ENCODE measurements at places on chromosomes 16 and 17.

GRCh38 chr16:84917492-84917891 lies 93.8 kb downstream of the ZDHHC7 start:
- no peak for DNase-seq

GRCh38 chr17:75006653-75007052 lies 5.8 kb upstream of the MRPL58 start:
- no peak for DNase-seq

DNA sequence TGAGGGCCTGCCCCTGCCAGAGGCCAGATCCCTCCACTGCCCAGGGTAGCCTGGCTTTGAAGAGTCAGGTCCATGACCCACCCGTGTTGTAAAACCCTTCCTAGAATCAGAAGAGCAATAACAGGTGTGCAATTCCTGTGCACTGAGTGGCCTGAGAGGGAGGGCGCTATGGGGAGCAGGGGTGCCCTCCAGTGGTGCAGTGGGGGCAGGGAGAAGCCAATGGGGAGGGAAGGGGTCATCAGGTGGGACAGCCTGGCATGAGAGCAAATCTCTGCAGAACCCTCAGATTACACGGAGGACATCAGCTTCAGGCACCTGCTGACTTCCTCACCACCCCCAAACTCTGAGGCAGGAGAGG lies 72.9 kb upstream of the ZNF469 start:
- DNase-seq = no peak

DNA sequence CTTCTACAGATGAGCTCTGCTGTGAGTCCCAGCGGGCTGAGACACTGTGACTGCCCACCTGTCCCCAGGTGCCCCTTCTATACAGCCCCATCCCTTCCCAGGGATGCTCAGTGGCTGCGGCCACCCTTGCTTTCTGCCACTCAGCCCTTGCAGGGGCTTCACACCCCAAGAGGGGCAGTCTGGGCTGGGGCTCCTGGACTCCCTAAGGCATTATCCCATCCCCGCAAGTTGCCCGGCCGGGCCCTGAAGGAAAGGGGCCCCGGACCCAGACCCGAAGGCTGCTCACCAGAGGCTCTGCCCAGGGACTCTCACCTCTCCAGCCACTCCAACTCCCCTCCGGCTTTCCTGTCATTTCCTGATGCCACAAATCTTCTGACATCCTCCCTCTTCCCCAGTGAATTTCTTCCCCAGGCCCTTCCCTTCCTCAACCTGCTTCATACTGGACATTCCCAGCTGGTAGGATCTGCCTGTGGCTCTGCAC lies 88.5 kb upstream of the TOB1 start:
- no peak for DNase-seq

GRCh38 chr17:34709158-34709754 lies 129.9 kb downstream of the TMEM132E start:
- no peak for DNase-seq

GRCh38 chr16:85423631-85424030 lies 189.5 kb upstream of the GSE1 start:
- DNase-seq = no peak

GRCh38 chr16:50808929-50809538 lies 67.1 kb downstream of the CYLD start:
- no peak for DNase-seq

GRCh38 chr16:65905331-65905730 lies 461.2 kb upstream of the CDH5 start:
- no peak for DNase-seq

DNA sequence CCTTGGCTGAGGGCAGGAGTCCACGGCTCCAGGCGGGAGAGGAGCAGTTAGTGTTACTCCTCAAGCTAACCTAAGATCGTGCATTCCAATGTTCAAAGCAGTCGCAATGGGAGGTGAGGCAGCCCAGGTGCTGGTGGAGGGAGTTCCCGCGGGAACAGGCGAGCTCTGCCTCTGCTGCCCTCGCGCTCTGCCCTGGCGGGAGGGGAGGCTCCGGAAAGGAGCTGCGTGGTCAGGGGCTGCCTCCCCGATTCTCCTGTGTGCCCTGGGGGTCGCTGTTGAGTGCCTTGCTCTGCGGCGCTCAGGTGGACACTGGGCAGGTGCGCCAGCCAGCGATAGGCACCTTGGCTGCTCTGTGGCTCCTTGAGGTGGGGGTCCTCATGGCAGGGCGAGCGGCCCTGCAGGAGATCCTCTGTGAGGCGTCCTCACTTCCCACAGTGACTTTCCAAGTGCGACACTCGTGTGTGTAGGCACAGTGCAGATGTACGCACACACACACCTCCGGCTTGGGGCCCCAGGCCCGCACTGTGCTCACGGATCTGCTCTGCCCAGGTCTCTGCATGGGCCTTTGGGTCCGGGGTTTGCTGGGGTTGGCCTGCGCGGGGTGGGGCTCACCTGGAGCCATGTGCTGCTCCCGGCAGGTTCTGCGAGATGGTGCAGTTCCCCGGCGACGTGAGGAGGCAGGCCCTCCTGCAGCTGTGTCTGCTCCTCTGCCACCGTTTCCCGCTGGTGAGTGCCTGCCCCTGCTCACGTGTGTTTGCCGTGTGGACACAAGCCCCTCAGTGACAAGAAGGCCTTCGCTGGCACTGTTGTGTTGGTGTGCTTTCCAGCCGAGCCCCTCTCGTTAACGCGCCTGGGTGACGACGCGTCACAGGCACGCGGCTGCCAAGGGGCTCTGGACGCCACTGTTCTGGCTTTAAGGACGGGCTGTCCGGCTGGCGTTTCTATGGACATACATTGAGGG lies 97.9 kb upstream of the ZNF750 start:
- no peak for DNase-seq

DNA sequence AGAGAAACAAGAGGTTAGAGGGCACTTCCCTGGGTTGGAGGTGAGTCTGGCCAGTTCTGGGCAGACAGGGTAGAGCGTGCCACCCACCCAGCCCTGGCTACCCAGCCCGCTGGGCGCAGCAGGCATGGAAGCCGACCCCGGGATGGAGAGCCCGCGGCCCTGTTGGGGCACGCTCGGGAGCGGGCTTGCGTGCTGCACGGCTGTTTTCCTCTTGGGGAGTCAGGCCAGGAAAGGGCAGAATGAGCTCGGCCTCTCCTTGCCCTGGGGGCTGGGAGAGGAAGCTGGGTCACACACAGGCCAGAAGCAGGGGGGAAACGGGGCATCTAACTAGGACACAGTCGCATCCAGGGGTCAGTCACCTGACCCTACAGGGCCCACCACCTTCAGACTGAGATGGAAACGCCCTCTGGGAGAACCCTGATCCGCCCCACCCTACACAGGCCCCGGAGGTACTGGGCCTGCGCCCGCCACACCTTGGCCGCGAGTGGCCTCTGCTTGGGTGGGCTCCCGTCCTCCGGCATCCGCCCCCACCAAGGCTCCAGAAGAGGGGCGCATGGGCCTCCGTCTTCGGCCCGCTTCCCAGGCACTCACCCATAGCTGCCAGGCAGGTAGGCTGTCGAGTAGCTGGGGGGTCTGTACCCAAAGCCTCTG lies 1.2 kb downstream of the SOX15 start:
- no peak for DNase-seq

DNA sequence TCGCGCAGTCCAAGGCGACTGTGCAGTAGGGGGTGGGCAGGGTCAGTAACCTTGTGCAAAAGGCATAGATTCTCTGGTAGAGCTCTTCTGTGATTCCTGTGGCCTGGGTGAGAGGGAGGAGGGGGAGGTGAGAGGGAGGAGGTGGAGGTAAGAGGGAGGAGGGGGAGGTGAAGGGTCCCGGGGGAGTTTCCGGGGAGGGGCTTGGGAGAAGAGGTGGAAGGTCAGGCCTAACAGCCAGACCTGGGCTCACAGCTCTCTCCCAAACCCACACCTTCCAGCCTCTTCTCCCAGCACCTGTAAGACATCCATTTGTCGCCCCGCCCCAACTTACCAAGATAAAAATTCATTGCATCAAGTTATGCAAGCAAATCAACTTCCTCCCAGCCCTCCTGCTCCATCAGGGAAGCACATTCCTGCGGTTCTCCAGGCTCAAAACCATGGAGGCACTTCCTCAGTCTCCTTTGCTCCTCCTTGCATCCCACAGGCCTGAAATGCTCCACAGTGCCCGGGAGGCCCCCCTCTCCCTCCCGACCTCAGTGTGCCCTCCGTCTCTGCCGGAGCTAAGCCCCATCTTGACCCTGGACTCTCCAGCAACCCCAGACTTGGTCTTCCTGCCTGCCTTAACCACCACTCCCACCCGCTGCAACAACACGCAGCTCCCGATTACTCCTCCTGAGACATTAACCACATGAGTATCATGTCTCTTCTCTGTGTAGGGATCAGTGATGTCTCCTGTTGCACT lies 30.5 kb downstream of the PIK3R6 start:
- no peak for DNase-seq

- no peak for DNase-seq
Observed at GRCh38 chr17:65173976-65174683, 37.0 kb downstream of the RGS9 start.

GRCh38 chr16:57512296-57513001 lies 23.9 kb downstream of the CCDC102A start:
- DNase-seq = no peak

GRCh38 chr16:16100631-16101030 lies 122.7 kb downstream of the ABCC6 start:
- no peak for DNase-seq

DNA sequence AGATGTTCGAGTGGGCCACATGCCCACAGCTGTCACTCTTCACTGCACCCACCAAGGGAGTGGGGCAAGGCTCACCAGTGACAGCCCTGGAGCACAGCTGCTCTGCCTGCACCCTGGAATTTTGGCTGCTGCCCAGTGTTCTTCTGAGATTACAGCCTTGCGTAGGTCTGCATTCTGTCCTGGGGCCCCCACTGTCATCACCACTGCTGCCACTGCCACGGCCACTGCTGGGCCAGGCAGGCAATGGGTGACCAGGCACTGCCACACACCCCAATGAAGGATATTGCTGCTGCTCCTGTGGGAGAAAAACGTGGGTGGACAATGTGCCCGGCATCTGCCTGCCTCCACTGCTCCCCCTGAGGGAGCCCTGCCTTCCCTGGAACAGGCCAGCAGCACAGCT lies 1717.0 kb downstream of the TP53TG3F start:
- no peak for DNase-seq

DNA sequence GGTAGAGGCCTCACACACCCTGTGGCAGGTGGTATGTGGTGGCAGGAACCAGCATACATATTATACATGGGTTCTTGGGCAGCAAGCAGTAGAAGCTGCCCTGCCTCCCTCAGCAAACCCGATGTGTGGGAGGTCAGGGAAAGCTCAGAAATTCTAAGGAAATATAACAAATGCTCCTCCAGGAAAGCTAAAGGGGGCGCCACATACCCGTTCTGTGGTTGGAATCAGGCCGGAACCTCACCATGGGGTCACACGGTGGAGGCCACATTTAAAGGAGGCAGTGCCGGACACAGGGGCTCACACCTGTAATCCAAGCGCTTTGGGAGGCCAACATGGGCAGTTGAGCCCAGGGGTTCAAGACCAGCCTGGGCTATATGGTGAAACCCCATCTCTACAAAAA lies 12.4 kb upstream of the KATNB1 start:
- no peak for DNase-seq

- DNase-seq = no peak
Observed at GRCh38 chr17:39027455-39028035, 60.3 kb upstream of the FBXO47 start.

- DNase-seq = no peak
Observed at GRCh38 chr17:263773-264172, 82.3 kb upstream of the DOC2B start.

GRCh38 chr16:57855188-57855587 lies 52.9 kb upstream of the KIFC3 start:
- DNase-seq = no peak

DNA sequence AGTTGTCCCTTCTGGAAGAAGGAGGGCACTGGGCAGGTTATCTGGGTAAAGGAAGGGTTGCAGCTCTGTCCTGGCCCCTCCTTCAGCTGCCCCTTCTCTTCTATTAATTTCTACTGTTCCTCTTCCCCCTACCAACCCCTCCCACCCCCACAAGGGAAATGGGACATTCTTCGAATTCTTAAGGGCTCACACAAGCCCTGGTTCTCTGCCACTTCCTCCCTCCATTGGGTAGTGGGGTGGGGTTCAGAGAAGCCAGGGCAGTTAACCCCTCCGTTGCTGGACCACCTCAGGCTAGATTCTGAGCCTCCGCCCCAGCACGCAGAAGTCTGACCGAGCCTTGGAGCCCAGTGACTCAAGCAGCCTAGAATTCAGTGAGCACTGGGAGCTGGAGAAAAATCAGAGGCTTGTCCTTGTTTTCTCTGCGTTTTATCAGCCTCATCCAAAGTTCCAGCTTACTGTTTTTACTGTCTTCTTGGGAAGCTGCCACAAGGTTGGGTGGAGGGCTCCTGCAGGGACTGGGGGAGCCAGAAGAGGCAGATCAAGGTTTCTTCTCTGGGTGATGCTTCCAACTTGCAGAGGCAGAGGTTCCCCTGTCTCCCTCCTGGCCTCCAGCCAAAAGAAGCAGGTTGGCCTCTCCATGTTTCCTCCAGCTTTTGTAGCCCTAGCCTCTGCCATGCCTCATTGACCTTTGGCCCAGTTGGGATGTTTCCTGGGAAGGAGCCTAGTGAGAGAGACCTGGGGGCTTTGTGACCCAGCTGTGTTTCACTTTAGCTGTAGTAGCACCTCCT lies 10.2 kb downstream of the LASP1 start:
- no peak for DNase-seq

GRCh38 chr17:27975146-27976011 lies 67.1 kb upstream of the NLK start:
- no peak for DNase-seq

GRCh38 chr16:66701026-66701425 lies 4.5 kb upstream of the CMTM4 start:
- DNase-seq = no peak

DNA sequence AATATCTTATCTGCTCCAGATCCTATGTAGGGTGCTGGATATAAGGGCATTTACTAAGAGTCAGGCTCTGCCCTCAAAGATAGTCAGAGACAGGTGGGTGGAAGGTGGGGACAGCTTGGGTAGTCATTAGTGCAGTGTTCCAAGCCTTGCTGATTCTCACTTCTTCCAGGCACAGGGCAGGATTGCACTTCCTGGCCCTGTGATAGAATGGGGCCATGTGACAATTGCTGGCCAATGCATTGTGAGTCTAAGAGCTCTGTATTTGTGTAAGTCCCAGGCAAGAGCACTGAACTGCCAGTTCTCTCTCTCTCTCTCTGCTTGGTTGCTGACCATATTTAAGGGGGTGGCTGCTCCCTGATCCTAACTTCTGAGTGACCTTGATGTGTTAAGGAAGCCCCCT lies 112.1 kb downstream of the C16orf78 start:
- no peak for DNase-seq

- no peak for DNase-seq
Observed at GRCh38 chr16:1556254-1556653, 22.8 kb downstream of the TMEM204 start.

Measured in CD4-positive, alpha-beta T cell treated with Interleukin-1 beta for 1 hour (primary cell).